ENCODE measurements at places on chromosomes 1 and 21.

- no peak for DNase-seq
These were observed 24.4 kb downstream of the RCAN3 start for GRCh38 chr1:24526940-24527542.

GRCh38 chr1:115479055-115479482, 141.0 kb upstream of the NGF start:
- peak; percentile 78 for DNase-seq

GRCh38 chr1:53639996-53640700, 98.8 kb downstream of the GLIS1 start:
- DNase-seq, result no peak

DNA sequence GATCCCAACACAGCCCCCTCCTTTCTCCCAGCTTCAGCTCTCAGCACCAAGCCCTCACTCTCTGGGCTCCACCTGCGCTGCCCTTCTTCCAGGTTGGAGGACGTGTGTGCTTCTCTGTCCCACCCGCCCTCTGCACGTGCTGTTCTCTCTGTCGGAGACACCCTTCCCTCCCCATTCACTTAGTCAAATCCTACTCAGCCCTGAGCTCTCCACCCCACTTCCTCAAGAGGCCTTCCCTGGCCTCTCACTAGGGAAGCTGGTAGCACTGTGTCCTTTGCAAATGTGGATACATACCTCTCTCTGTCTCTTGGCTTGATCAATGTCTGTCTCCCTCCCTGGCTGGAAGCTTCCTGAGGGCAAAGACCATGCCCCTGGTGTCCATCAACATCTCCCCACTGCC, 43.0 kb downstream of the TNFRSF8 start:
- DNase-seq, result no peak

- no peak for DNase-seq
These were observed 13.4 kb downstream of the ENTREP3 start for GRCh38 chr1:155241841-155242264.

DNA sequence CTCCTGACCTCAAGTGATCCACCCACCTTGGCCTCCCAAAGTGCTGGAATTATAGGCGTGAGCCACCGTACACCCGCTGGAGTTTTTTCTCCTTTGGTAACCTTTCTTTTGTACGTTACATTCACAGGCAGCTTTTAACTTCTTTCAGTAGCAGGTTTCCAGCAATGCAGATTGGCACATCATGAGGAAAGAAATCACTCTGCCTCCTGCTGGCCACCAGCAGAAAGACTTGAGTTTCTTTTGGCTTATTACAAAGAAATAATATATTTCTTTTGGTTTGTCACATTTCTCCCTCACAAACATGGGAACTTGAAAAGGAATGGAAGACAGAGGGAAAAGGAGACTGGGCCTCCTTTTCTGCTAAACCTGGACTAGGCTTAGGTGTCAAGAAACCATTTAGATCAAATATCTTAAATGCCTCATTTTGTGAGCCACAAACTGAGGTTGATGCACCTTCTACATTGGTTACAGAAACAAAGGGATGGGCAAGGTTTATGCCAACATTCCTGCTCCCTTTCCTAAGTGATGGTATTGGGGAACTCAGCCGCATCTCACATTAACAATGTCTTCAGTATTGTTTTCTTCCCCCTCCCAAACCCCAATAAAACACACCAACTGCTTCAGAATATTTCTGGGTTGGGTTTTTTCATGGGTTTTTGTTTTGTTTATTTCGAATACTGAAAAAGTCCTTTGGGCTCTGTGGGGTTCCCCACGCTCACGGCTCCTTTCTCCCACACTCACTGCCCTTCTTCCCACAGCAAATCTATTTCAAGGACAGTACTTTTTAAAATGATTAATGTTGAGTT, 7.7 kb downstream of the ENSA start:
- DNase-seq, result no peak

DNA sequence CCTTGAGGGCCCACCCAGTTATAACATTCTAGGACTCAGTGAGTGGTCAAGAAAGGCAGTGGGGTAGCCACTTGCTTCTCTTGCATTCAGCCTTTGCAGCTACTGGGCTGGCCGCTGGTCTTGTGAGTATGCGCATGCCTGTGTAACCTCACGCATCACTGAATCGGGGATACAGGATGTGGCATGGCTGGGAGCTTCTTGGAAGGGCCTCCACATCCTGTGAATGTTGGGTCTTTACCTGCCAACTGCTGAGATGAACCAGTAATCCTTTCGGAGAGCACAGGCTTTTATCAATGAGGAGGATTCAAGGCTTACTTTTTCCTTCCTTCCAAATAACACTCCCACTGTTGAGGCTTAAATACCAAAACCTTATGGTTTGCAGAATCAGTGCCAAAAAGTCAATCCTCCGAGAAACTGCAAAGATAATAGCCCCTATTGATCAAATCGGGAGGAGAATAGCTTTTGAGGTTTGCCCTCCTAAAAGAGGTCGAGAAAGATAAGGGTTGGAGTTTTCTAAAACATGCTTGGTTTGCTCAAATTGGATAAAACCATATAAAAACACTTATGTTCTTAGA, 198.9 kb upstream of the UBE2U start:
- no peak for DNase-seq

Measured in NCI-H510A (cell line).